8988T (cell line): ENCODE measurements at places on chromosomes 13 and 19.

DNA sequence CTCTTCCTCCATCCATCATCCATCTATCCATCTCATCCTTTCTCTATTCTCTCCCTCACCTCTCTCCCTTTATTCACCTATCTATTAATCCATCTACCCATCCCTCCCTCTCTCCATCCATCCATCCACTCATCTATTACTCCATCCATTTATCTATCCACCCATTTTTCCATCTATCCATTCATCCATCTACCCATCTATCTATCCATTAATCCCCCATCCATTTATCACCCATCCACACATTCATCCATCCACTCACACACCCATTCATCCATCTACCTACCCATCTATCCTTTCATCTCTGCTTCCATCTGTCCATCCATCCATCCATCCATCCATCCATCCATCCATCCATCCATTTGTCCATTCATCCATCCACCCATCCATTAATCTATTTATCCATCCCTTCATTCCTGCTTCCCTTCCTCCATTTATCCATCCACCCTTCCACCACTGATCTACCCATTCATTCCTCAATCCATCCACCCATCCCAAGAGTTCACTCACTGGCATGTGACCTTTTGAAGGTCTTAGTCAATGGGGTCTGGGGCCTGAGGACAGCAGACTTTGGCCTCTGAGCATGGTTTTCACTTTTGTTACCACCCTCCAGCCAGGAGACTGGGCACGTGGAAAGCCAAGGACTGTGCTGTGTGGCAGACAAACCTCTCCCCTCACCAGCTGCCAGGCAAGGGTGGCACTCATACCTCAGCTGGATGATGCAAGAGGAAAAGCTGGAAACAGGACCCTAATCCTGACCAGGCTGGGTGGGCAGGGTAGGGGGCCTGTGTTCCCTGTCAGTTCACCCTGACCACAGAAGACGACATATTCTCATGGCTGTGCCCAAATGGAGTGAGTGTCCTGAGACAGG lies 126.7 kb downstream of the URI1 start:
- DNase-seq, result no peak

DNA sequence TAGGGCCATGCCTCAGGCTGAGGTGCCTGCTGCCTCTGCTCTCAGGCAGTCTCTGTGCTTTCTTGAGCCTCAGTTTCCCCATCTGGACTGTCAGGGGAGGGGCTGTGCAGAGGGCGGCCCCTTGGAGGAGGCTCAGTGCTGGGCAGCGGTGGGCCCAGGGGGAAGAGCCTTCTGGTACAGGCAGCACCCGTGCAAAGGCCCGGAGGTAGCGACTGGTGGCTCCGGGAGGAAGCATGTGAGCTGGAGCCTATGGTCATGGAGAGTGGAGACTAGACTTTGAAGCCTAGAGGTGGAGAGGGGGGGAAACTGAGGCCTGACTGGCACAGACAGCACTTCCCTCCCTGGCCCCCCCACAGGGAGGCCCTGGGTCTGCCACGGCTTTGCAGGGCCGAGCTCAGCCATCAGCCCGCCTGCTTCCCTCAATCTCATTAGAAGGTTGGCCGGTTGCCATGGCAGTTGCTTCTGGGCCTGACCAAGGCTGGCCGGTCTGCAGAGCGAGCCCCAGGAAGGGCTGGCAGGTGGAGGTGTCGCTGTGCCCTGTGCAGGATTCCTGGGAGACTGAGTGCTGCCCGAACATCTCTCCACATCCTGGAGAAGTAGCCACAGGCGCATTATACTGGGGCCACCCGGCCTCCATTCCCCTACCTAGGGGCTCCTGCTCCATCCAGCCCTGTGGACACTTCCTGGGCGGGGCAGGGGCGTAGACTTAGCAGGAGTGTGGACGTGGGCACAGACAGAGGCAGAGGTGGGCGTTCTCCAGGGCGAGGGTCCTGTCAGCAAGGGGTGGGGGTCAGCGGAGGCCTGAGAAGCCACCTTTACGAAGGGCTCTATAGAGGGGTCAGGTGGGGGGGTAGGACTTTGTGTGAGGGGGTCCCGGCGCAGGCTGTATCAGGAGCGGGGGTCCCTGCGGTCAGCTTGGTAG lies 53.2 kb downstream of the CRTC1 start:
- DNase-seq, result no peak

DNA sequence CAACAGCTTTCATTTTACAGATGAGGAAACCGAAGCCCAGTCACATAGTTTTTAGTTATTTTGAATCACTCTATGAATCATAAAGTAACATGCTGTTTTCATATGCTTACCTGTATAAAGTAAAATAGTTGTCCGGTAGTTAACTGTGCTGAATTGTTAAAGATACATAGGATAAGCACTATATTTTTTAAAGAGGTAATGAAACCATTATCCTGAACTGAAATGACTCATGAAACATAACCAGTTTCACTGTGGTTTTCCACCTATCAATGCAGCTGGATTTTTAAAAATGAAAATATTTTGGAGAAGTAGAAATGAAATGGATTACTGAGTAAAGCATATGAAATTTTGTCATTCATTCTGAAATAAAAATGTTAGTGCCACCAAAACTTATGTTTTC lies 655.0 kb downstream of the OLFM4 start:
- DNase-seq, result no peak

DNA sequence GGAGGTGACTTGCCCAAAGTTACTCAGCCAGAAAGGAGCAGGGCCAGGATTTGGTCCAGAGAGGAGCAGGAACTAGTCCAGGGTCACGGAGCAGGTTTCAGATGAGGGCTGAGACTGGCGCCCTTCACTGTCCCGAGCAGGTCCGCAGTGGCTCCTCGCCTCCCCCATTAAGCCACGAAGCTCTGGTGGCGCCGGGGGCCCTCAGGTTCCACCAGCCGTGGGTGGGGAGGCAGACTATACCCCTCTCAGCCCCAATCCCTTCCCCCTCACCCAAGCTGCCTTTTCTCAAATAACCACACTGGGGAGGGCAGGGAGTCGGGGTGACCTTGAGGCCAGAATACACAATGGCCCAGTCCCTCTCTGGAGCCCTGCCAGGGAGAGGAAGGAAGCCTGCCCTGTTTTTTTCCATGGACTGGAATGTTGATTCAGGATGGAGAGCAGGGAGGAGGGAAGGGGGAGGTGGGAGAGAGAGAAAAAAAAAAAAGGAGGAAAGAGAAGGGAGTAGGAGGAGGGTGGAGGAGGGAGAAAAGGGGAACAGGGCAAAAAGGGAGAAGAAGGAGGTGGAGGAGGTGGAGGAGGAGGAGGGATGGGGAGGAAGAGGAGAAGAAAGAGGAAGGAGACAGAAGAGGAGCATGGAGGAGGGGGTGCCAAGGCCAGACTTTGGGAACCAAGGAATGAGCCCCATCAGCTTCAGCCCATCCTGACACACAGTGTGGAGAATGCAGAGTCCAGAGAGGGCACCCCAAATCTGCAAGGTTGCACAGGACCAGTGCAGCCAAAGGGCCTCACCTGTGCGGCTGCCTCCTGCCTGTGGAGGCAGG lies 19.7 kb downstream of the CEACAM16 start:
- no peak for DNase-seq

DNA sequence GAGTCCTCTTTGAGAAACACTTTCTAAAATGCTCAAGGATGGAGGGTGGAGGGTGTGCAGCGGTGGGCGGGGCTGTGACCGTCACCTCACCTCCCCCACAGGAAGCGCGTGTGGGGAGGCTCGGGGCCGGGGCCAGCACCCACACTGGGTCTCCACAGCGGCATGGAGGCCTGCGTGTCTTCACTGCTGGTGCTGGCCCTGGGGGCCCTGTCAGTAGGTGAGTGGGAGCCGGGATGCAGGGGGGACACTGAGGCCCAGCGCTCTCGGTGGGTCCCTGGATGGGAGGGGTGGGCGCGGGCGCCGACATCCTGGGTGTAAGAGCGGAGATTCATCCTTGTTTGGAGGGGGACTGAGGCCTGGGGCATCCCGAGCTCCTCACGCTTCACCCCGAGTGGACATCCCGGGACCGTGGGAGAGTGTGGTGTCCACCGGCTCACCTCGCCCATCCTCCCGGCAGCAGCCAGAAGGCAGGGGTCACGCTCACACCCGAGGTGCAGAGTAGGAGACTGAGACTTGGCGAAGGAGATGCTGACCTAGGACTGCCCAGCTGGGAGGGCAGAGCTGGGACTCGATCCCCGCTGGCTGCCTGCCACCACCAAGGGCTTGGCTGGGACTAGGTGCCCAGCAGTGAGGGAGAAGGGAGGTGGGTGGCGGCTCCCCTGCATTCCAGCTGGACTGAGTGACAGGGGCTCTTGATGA lies at the start of gene GZMM:
Gene GZMM, plus strand, starts transcription at position 144 of the 699 bp plus-strand sequence. Its CDS starts 19 bp downstream, at position 163.
- no peak for DNase-seq

DNA sequence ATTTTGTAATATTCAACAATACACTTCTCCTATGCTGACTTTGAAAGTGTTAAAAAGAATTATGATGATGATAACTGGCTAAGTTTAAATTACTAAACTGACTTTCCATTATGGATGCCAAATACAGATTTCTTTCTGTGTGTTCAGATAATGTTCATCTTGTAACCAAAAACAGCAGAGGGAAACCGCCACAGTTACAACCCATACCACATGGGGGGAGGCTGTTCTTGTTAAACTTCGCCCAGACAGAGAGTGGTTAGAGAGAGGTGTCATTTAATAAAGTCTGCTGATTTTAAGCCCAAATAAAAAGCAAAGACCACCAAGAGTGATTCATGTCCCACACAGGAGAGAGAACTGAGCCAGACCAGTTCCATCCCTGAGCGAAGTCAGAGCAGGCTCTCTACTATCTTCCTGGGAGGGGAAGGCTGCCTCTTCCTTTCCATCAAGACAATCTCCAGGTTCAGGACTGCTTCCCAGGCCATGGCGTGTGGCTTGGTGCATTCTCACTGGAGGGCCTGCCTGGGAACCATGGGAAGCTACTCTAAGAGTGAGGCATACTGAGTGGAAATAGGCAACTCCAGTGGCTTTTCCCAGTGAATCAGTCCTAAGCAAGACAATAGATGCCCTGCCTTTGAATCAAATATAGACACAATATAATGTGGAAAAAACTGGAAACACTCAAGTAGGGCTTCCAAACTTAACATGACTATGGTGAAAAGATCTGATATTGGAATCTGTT lies 18.2 kb downstream of the EFNB2 start:
- DNase-seq, result no peak

DNA sequence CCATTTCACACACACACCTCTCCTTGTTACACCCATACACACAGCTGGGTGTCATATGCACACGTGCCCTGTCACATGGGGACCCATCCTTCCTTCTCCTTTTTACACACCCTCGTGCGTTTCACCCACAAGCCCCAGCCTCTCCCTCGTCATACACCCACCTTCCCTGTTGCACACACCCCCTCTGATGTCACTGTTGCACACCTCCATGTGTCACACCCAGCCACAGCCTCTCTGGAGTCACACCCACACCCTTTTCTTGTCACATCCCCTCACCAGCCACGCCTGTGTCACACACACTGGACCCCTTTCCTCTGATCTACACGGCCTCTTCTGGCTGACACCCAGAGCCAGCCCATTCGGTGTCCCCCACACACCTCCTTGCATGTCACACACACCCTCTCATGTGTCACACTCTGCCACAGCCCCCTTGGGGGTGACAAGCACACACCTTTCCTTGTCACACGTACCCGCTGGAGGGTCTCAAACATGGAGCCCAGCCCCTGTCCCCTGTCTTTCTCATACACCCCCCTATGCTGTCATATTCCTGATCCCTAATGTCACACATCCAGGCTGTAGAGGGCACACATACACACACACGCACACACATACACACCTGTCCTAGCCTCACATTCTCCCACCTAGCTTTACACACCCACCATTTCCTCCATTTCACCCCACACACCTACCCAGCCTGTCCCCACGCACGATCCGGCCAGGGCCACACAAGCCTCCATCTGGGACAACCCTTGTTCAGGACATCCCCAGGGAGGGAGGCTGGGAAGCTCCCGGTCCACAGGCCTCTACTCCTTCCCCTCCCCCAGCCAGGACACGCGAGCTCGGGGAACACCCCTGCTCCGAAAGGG lies 1.4 kb downstream of the NOVA2 start:
- DNase-seq, result no peak

DNA sequence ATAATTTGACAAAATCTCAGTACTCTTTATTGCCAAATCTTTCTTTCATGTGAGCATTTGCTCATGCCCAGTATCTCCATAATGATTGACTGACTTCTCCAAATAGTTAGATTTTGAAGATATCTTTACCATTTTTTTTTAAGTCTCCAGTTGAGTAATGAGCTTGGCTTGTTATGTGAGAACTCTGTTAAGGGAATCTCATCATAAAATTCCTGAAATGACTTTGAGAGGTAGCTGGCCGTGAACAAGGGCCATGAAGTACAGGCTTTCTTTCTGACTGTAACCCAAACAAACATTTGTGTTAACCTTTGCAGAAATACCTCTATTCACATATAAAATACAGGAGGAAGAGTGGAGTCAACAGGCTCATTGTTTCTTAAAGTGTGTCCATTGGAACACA lies 449.7 kb downstream of the IRS2 start:
- no peak for DNase-seq

- no peak for DNase-seq
These were observed 30.6 kb downstream of the SERPINE3 start for GRCh38 chr13:51370116-51370515.

DNA sequence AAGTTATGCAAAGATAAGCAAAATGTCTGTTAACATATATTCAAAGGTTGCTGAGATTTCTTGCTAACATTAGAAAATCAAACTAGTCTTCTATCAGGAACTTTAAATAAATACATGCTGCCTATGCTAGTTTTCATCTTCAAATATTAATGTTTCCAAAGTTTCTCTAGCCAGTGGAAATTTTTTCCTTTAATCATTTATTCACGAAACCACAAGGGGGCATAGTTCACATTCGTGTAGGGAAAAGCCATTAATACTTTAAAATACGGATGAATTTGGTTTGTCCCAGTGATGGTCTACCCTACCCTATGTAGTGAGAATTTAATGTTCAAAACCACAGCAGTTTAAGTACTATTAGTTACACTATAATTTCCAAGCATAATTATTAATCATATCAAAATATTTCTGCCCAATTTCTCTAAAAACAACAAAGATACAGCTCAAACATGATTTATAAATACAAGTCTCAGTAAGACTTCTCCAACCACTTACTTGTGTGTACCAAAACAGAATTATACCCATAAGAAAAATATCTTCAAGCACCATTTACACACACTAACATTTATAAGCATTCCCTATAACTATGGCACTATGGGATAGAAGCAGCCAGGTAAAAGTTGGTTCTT lies 16.2 kb downstream of the NUFIP1 start:
- DNase-seq, result no peak

DNA sequence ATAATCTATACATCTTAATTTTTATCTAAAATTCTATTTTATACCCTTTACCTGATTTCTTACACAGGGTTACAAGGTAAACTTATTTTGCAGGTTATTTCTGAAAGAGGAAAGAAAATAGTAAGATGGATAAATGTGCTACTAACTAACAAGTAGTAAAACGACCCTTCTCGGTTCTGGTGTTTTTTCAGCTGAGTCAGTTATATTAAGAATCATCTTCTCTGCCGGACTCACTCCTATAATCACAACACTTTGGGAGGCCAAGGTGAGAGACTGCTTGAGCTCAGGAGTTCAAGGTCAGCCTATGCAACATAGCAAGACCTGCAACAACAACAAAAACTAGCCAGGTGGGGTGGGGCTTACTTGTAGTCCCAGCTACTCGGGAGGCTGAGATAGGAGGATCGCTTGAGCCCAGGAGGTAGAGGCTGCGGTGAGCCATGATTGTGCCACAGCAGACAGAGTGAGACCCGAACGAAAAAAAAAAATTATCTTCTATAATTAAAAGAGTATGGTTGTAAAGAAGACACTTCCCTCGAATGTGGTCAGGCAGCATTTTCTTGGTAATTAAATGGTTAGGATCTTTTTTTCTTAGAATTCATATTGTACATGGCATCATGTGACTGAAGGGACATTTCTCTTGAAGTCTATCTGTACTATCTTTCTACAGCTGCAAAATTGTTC lies 27.9 kb upstream of the RCBTB2 start:
- DNase-seq, result no peak

- DNase-seq, result no peak
These were observed 97.1 kb downstream of the C1QTNF9 start for GRCh38 chr13:24406524-24406923.
